ENCODE measurements at places on chromosomes 5 and 9.

- DNase-seq, result no peak
These were observed 49.4 kb downstream of the PLK2 start for GRCh38 chr5:58410441-58410840.

- DNase-seq, result no peak
These were observed 77.8 kb upstream of the TARS1 start for GRCh38 chr5:33362915-33363314.

DNA sequence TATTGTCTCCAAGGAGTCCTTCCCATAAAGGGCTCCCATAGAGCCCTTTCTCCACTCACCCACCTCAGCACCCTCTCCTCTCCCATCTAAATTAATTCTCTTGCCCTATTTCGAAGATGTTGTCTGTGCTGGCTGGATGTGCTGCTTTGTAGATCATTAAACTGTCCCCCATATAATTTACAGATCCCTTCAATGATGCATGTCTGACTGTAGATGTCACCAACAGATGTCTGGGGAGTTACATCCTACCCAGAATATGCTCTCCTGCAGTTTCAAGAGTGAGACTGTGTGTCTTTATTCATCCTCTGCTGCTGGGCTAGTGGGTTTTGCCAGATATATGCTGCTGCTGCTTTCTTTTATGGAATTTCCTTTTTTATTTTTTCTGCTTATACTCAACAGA, 351.2 kb downstream of the MLLT3 start:
- no peak for DNase-seq

- DNase-seq, result no peak
These were observed 116.9 kb downstream of the CDH9 start for GRCh38 chr5:26921439-26921838.

GRCh38 chr9:132947756-132948155, 3.3 kb upstream of the TSC1 start:
- DNase-seq, result no peak

DNA sequence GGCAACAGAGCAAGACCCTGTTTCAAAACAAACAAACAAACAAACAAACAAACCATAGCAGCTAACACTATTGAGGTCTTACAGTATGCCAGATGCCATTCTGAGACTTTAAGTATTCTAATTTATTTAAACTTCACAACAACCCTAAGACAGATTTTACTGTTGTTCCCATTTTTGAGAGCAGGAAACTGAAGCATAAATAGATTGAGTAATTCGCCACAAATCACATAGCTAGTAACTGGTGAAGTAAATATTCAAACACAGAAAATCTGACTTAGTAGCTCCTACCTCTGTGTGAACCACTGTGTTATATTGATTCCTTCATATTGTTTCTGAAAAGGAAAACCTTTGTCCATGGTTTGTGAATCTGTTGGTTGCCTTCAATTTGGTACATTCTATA, 98.4 kb downstream of the UNC13B start:
- DNase-seq, result no peak
